HFFc6 (cell line): ENCODE measurements at places on chromosomes 12 and 14. TPM values are rescaled to one million over a fixed set of nuclear protein-coding genes. Genes with fewer than 3 reads are reported as not detected.
A peak's percentile ranks its signal among the peaks of the same experiment; 100 is the strongest.

The KRT77 gene
- not detected in 3 replicates for total RNA-seq

The FGF6 gene
- total RNA-seq: not detected in 3 replicates

The UNC79 gene
- 0.03 to 0.08 TPM (median 0.05 TPM) in 3 replicates for total RNA-seq

The MYF5 gene
- total RNA-seq: not detected in 3 replicates

The LRR1 gene
- 15.5 and 25.4 TPM in 2 replicates for total RNA-seq

The PEBP1 gene
- total RNA-seq: 187 to 254 TPM (median 251 TPM) in 3 replicates

The KRT79 gene
- total RNA-seq: not detected in 2 replicates

GRCh38 chr14:102926104-102926503 is 3.6 kb downstream of the AMN start:
- H3K4me3 ChIP-seq: no peak overlapping the region
- no peak overlapping the region for H3K27ac ChIP-seq
- H3K36me3 ChIP-seq: no peaks in the 10 kb centered on the region
- no peak for DNase-seq
- no peaks in the 10 kb centered on the region for H3K4me1 ChIP-seq

- peaks cover 4% of the 10 kb centered on the region; the same call in 1 of the 2 replicates for H3K27me3 ChIP-seq
- DNase-seq: peak; percentile 56
- no peak overlapping the region for H3K27ac ChIP-seq
- no peak overlapping the region for H3K4me3 ChIP-seq
These were observed 6.2 kb upstream of the CGRRF1 start for GRCh38 chr14:54503486-54503885.

DNA sequence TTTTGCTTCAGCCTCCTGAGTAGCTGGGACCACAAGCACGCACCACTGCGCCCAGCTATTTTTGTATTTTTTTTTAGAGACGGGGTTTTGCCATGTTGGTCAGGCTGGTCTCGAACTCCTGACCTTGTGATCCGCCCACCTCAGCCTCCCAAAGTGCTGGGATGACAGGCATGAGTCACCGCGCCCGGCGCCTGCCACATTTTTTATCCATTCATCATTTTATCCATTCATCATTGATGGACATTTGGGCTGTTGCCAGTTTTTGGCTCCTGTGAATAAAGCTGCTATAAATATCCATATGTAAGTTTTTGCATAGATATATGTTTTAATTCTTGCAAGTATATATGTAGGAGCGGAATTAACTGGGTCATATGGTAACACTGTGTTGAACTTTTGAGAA is 79.5 kb downstream of the DAAM1 start:
- no peak overlapping the region for H3K27ac ChIP-seq
- no peaks in the 10 kb centered on the region; the same call in 1 of the 2 replicates for H3K27me3 ChIP-seq

- peak; percentile 31 for DNase-seq
- no peaks in the 10 kb centered on the region for H3K36me3 ChIP-seq
- 0 out of 2 replicates have a peak, but pooled peaks cover 5% of the 10 kb centered on the region for H3K4me1 ChIP-seq
- H3K27me3 ChIP-seq: peaks cover 26% of the 10 kb centered on the region
These were observed 42.8 kb downstream of the PRMT8 start for GRCh38 chr12:3533703-3534386.

DNA sequence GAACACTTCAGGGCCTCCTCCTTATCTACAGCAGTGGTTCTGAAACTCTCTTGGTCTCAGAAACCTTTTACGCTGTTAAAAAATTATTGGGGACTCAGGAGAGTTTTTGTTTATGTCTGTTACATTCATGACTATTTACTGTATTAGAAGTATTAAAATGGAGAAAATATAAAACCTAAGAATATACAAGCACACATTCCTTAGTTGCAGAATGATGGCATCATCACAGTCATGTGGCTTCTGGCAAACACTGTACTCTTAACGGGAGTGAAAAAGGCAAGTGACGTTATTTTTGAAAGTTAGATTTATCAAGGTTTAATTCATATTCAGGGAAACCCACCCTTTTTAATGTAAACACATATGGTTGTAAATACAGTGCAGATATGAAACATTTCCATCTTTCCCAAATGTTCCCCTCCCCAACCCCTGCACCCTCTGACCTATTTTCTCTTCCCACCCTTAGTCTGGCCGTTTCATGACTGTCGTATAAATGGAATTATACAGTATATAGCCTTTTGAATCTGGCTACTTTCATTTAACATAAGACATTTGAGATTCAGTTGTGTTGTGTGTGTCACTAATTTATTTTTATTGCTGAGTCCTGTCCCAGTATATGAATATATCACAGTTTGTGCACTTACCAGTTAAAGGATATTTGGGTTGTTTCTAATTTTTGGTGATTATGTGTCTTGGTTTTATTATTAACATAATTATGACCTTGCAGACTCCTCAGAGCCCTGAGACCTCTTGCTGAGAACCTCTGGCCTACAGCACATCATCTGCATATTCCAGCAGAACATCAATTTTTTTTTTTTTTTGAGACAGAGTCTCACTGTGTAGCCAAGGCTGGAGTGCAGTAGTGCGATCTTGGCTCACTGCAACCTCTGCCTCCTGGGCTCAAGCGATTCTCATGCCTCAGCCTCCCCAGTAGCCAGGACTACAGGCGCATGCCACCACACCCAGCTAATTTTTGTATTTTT is 457.0 kb downstream of the PCNX1 start:
- H3K27ac ChIP-seq: peak overlapping the region; percentile 70
- peak overlapping the region; percentile 53; the same call in 1 of the 2 replicates for H3K4me3 ChIP-seq
- peaks cover 61% of the 10 kb centered on the region for H3K4me1 ChIP-seq
- H3K36me3 ChIP-seq: peaks cover 18% of the 10 kb centered on the region
- DNase-seq: peak; percentile 14

DNA sequence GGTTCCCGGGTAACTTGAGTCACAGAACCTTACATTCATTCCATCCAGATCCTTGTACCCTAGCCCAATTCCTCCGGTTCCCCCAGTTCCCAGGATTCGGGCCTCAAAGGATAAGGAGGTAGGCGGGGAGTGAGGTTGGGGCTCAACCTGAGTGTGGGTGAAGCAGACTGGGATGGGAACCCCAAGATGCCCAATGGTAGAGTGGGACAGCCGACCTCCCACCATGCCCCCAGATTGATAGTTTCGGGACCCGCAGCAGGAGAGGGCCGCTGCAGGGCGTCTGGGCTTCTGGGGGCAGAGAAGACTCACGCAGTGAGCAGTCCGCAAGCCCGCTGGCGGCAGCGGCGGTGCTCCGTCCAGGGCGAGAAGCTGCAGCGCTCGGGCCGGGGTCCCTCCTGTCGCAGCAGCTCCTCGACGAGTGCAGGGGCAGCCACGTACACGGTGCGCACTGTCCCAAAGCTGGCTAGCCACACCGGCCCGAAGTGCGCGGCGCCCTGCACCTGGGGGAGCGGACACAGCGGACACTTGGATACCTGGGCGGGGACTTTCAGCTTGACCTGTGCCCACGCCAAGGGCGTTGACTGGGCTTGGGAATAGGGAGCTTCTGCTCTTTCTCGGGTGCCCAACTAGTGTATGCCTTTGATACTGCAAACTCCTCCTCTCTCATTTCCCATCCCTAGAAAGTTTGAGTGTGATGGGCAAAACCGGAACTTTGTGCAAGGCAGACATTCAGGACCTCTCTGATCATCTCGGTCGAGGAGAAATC is 997 bp downstream of the CYP27B1 start:
- peaks cover 20% of the 10 kb centered on the region for H3K36me3 ChIP-seq
- H3K27ac ChIP-seq: peak overlapping the region; percentile 57; the same call in 1 of the 2 replicates
- no peak for DNase-seq
- H3K4me1 ChIP-seq: peaks cover 37% of the 10 kb centered on the region
- peak overlapping the region; percentile 80 for H3K4me3 ChIP-seq

GRCh38 chr12:75360920-75361319 is 26.4 kb downstream of the GLIPR1L1 start:
- H3K27me3 ChIP-seq: no peaks in the 10 kb centered on the region
- no peaks in the 10 kb centered on the region for H3K36me3 ChIP-seq
- no peak overlapping the region for H3K27ac ChIP-seq
- DNase-seq: no peak

GRCh38 chr12:117036547-117036946 is 62.7 kb downstream of the TESC start:
- peaks cover 5% of the 10 kb centered on the region; the same call in 1 of the 2 replicates for H3K4me1 ChIP-seq
- no peak for DNase-seq
- H3K36me3 ChIP-seq: no peaks in the 10 kb centered on the region
- no peak overlapping the region for H3K4me3 ChIP-seq
- H3K27me3 ChIP-seq: peaks cover 24% of the 10 kb centered on the region
- no peak overlapping the region for H3K27ac ChIP-seq

GRCh38 chr12:27474344-27474743 is 27.8 kb downstream of the SMCO2 start:
- peak; percentile 80 for DNase-seq
- H3K27ac ChIP-seq: peak overlapping the region; percentile 59
- H3K36me3 ChIP-seq: peaks cover 29% of the 10 kb centered on the region
- peaks cover 3% of the 10 kb centered on the region for H3K27me3 ChIP-seq
- H3K4me3 ChIP-seq: peak overlapping the region; percentile 9

GRCh38 chr12:72081777-72082176 is 143.1 kb downstream of the TPH2 start:
- H3K4me3 ChIP-seq: no peak overlapping the region
- H3K36me3 ChIP-seq: no peaks in the 10 kb centered on the region
- DNase-seq: no peak
- H3K27me3 ChIP-seq: peaks cover 6% of the 10 kb centered on the region
- H3K4me1 ChIP-seq: peaks cover 17% of the 10 kb centered on the region; the same call in 1 of the 2 replicates

DNA sequence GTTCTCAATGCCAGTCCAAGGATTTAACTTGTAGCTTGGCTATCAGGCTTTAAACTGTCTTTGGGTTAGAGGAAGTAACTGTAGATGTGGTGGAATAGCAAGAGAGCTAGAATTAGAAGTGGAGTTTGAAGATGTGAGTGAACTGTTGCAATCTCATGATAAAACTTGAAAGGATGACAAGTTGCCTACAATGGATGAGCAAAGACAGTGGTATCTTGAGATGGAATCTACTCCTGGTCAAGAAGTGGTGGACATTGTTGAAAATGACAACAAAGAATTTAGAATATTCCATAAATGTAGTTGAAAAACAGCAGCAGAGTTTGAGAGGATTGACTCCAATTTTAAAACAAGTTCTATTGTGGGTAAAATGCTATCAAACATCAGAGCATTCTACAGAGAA is 199.0 kb downstream of the DUSP6 start:
- H3K27ac ChIP-seq: 0 out of 2 replicates have a peak overlapping the region, but pooled peaks have one; percentile 2
- peaks cover 55% of the 10 kb centered on the region for H3K4me1 ChIP-seq
- H3K4me3 ChIP-seq: no peak overlapping the region
- peak; percentile 17 for DNase-seq
- no peaks in the 10 kb centered on the region for H3K27me3 ChIP-seq

- no peaks in the 10 kb centered on the region for H3K4me1 ChIP-seq
- H3K27me3 ChIP-seq: peaks cover 24% of the 10 kb centered on the region
- no peak overlapping the region for H3K27ac ChIP-seq
- no peaks in the 10 kb centered on the region for H3K36me3 ChIP-seq
These were observed 20.4 kb upstream of the LGMN start for GRCh38 chr14:92768795-92769194.

DNA sequence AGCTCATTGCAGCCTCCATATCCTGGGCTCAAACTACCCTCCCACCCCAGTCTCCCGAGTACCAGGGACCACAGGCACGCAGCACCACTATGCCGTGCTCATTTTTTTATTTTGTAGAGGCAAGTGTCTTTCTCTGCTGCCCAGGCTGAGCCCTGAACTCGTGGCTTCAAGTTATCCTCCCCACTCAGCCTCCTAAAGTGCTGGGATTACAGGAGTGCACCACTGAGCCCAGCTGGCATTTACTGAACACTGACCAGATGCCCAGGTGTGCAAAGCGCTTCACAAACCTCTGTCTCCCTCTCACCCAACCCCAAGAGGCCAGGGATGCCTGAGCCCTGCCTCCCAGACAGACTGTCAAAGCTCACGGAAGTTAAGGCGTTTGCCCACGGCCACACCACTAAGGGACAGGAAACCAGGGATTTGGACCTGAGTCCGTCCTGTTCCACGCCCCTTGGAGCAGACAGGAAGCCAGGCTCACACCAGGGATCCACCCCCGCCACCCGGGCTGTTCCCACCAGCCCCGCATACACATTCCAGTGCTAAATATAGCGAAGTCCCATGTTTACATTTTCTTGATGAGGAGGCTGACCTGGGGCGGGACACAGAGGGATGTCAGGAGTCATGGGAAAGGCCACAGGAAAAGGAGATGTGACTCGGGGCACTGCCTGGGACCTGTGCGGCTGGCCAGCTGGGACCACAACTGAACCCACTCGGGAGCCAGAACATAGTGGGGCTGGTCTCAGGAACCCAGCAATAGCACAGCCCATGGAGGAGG is 51.2 kb downstream of the TESC start:
- H3K4me1 ChIP-seq: peaks cover 10% of the 10 kb centered on the region
- peak overlapping the region; percentile 67; the same call in 1 of the 2 replicates for H3K27ac ChIP-seq
- peak overlapping the region; percentile 72 for H3K4me3 ChIP-seq
- DNase-seq: peak; percentile 37

- H3K36me3 ChIP-seq: peaks cover 51% of the 10 kb centered on the region
- DNase-seq: no peak
- H3K4me3 ChIP-seq: no peak overlapping the region
- no peaks in the 10 kb centered on the region; the same call in 1 of the 2 replicates for H3K27me3 ChIP-seq
- no peak overlapping the region for H3K27ac ChIP-seq
These were observed 26.1 kb downstream of the POLE start for GRCh38 chr12:132660996-132661395.

- H3K27me3 ChIP-seq: peaks cover 6% of the 10 kb centered on the region; the same call in 1 of the 2 replicates
- H3K36me3 ChIP-seq: peaks cover 20% of the 10 kb centered on the region
- H3K27ac ChIP-seq: peak overlapping the region; percentile 78
- H3K4me3 ChIP-seq: peak overlapping the region; percentile 52; the same call in 1 of the 2 replicates
- no peak for DNase-seq
These were observed 3.3 kb downstream of the RAD52 start for GRCh38 chr12:946212-946611.

DNA sequence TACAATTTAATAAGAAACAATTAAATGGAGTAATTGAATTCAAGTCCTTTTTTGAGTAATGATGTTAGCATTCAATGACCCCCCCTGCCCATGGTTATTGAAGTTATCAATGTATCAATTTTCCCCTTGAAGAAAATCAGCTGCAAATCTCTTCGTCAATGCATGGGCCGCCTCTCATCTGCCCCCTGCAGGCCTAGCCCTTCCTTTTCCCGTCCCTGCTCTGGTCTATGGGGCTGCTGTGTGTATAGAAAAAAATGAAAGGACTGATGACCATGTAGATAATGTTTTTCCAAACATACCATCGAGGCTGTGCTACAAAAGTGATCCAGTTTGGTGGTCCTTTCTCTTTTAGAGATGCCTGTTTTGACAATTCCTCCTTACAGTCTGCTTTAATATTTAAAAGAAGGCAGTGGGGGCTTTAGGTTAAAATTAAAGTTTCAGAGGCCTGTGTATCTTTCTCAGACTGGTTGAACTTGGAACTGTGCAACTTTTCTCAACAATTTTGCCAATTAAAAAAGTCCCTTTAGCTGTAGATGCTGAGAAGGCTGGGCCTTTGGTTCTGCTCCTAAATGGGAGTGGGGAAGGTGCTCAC is 98.4 kb downstream of the APAF1 start:
- H3K27me3 ChIP-seq: peaks cover 1% of the 10 kb centered on the region; the same call in 1 of the 2 replicates
- H3K27ac ChIP-seq: no peak overlapping the region
- H3K4me3 ChIP-seq: no peak overlapping the region; the same call in 1 of the 2 replicates
- no peak for DNase-seq
- peaks cover 11% of the 10 kb centered on the region for H3K36me3 ChIP-seq
- H3K4me1 ChIP-seq: peaks cover 20% of the 10 kb centered on the region

- H3K36me3 ChIP-seq: no peaks in the 10 kb centered on the region
- H3K4me1 ChIP-seq: peaks cover 13% of the 10 kb centered on the region
- no peak overlapping the region for H3K27ac ChIP-seq
- H3K27me3 ChIP-seq: peaks cover 20% of the 10 kb centered on the region
These were observed 6.7 kb upstream of the STON2 start for GRCh38 chr14:81406863-81407262.
